GM18507 (cell line): ENCODE measurements at places on chromosomes 11 and 22.

- no peak for DNase-seq
Observed at GRCh38 chr11:64655941-64656601, 65.1 kb downstream of the SLC22A12 start.

- DNase-seq, result no peak
Observed at GRCh38 chr22:11598492-11599440, 3929.2 kb upstream of the OR11H1 start.

GRCh38 chr11:86489442-86489841, 114.8 kb downstream of the CCDC81 start:
- no peak for DNase-seq

GRCh38 chr22:19014886-19015285, 78.8 kb upstream of the PRODH start:
- DNase-seq, result no peak

GRCh38 chr22:29663180-29663821, 56.5 kb upstream of the CABP7 start:
- DNase-seq, result no peak

- DNase-seq, result no peak
Observed at GRCh38 chr11:111456086-111456858, 55.9 kb downstream of the BTG4 start.

- DNase-seq, result no peak
Observed at GRCh38 chr11:111253131-111253530, 7.6 kb downstream of the POU2AF2 start.

DNA sequence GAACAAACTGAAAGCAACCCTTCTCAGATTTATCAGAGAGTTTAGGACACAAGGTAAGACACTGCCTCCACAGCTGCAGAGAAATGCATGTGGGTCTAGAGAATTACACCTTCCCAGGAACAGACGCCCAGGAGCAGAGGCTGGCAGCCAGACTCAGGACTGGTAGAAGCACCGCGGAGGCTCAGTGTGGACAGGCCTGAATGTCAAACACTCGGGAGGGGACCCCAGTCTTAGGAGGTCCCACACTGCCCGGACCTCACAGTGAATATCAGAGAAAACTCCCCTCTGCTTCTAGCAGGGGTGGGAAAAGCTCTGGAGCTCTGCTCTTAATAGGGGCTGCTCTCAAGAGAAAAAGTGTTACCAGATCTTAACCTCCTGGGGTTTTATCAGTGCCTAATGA, 952.7 kb downstream of the BRD1 start:
- no peak for DNase-seq

DNA sequence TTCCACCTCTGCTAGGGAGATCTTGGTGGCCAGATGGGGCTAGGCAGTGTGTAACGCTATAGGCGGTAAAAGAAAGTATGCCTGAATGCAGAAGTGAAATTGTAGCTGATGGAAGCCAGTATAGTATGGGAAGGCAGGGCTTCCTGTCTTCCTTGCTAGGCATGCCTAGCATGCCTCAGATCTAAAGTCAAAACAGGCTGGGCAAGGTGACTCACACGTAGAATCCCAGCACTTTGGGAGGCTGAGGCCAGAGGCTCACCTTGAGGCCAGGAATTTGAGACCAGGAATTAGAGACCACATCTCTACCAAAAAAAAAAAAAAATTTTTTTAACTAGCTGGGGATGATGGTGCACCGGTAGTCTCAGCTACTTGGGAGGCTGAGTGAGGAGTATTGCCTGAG, 281.7 kb upstream of the MTNR1B start:
- no peak for DNase-seq

DNA sequence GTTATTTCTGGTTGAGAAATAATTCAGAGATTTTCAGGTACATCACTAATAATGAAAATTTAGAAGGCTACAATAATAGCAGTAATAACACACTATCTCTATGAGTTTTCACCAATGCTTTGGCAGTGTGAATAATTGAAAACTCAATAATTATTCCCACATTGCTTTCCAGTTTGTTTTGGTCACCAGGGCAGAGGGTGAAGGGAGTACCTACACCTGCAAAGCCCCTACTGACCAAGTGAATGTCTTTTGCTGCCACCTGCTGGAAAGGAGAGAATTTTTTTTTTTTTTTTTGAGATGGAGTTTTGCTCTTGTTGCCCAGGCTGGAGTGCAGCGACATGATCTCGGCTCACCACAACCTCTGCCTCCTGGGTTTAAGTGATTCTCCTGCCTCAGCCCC, 3.2 kb downstream of the NELL1 start:
- DNase-seq, result no peak

GRCh38 chr11:105829084-105829483, 193.0 kb downstream of the MSANTD4 start:
- DNase-seq, result peak; percentile 0

- peak; percentile 64 for DNase-seq
Observed at GRCh38 chr22:43388420-43388851, 23.4 kb upstream of the MPPED1 start.

GRCh38 chr11:15663777-15664218, 549.1 kb downstream of the INSC start:
- no peak for DNase-seq

DNA sequence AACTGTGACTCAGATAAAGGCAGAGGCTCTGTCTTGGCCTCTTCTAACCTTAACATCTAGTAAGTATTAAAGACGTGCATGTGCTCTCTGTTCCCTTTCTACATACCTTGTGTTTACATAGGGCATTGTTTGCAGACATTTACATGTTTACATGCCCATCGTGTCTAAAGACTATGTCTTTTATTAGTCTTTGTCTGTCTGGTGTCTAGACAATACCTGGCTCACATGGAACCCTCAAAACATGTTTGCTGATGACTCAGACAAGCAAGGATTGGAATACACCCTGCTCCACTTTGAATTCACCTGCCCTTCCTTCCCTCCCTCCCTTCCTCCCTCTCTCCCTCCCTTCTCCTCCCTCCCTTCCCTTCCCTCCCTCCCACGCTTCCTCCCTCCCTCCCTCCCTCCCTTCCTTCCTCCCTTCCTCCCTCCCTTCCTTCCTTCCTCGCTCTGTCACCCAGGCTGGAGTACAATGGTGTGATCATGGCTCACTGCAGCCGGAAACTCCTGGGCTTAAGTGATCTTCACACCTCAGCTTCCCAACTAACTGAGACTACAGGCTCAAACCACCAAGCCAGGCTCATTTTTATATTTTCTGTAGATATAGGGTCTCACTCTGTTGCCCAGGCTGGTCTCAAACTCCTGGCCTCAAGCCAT, 23.7 kb upstream of the SORL1-AS1 start:
- DNase-seq, result no peak

- no peak for DNase-seq
Observed at GRCh38 chr11:12019866-12020416, 11.5 kb upstream of the DKK3 start.

DNA sequence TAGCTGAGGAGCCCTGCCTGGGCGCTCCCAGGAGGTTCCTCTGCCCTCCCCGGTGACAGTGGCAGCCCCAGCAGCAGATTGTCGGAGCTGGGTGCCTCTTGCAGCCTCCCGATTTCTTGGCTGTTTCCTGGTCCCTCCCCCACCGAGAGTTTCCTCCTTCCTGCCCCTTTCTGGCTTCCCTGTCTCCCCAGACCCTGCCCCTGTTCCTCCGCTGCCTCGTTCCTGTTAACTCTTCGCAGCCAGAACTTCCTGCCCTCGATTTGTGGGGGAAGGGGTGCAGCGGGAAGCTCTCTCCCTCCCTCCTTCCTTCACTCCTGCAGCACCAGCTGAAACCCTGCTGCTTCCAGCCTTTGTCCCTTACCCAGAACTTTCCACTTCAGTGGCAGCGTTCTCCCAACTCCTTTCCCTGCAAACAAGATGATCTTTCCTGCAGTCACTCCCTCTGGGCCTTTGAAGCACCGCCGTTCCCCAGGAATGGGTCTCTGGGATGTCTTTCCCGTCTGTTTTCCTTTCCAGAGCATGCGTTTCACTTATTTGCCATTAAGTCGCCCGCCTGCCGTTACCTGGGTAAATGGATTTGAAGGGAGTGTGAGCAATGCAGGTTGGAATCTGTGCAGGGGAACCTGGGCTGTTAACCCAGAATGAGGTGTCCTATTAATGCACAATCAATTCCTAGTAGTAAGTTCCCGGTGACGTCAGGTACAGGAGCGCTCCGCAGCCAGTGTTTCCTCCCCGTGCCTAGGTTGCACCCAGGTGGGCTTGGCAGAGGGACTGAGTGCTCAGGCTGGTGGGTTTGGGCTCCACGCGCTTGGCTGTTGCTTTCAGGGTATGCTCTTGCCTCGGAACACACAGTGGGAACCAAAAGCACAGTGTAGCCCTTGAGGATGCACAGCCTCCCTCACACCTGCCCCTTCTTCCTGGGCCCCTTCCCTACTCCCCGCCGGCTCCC, 4.3 kb downstream of the GRK2 start:
- DNase-seq, result no peak
